ENCODE measurements at places on chromosomes 16 and 17.
A peak's percentile ranks its signal among the peaks of the same experiment; 100 is the strongest.

DNA sequence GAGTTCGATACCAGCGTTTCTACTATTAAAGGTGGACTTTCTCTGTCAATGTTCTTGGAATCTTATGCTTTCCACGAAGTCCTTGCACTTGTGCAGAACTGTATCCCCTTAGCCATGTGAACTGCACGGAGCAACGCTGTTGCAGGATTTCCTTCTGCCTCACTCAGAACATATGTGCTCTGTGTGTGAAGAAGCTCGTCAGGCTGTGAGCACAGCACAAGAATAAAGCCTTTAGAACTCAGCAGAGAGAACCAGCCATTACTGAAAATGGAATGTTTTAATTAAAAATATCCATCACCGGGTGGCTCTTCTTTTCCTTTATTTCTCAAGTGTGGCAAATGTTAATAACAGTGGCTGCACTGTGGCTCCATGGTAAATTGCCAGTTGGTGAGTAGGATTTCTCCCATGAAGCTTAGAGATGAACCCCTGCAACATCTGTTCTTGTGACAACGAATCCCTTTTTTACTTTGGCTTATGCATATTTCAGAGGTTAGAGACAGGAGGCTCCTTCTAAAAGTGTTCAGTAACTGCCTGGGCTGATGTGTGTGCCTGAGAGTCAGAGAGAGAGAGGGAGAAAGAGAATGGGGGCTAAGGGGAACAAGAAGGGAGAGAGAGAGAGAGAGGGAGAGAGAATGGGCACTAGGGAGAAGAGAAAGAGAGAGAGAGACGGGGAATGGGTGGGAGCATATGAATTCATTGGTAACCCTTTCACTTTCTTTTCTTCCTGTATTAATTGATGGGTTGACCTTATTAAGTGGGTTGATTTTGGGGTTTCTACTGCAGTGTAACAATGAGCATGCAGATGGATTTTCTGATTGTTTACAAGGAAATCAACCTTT, 50.0 kb downstream of the RPTOR start:
- no peak for DNase-seq

GRCh38 chr17:67993998-67994361, 2.3 kb downstream of the C17orf58 start:
- no peak for DNase-seq

GRCh38 chr17:81033535-81034167, 1.3 kb upstream of the BAIAP2 start:
- no peak for DNase-seq

- no peak for DNase-seq
These were observed 22.2 kb upstream of the WSCD1 start for GRCh38 chr17:6047966-6048365.

- peak; percentile 56 for DNase-seq
These were observed 19.6 kb upstream of the CEP20 start for GRCh38 chr16:15907863-15908478.

- DNase-seq, result no peak
These were observed 9.0 kb downstream of the KRTAP9-7 start for GRCh38 chr17:41284546-41284945.

DNA sequence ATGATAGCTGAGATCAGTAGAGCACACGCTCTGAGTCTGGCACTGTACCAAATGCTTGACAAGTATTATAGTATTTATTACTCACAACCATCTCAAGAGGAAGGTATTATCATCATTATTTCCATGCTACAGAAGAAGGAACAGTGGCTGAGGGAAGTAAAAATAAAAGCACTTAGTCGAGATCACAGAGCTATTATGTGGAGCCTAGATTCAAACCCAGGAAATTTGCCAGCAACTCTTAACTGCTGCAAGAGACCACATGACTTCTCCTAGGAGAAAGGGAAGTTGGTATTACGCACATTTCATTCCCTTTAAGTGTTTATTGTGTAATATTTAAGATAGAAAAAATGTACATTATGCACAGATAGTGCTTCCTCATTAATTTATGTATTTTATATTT, 1.0 kb upstream of the RHOT1 start:
- DNase-seq, result no peak

DNA sequence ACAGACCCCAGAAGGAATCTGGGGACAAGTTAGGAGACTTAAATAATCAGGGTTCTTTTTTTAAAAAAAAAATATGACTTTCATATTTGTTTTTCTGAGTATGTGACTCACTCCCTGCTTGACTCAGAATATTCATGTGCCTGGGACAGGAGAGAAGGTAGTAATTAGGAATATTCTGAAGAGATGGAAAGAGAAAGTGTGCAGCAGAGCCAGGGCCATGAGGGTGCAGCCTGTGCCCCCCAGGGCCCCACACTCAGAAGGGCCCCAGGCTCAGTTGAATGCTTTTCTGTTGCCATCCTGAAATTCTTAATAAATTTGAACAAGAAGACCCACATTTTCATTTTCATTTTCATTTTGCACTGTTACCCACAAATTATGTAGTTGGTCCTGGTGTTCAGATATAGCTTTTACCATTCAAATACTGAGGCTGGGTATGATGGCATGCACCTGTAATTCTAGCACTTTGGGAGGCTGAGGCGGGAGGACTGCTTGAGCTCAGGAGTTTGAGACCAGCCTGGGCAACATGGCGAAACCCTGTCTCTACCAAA, 11.5 kb upstream of the LONP2 start:
- no peak for DNase-seq

GRCh38 chr17:7317161-7317803, 2.1 kb upstream of the GPS2 start:
- DNase-seq, result no peak

DNA sequence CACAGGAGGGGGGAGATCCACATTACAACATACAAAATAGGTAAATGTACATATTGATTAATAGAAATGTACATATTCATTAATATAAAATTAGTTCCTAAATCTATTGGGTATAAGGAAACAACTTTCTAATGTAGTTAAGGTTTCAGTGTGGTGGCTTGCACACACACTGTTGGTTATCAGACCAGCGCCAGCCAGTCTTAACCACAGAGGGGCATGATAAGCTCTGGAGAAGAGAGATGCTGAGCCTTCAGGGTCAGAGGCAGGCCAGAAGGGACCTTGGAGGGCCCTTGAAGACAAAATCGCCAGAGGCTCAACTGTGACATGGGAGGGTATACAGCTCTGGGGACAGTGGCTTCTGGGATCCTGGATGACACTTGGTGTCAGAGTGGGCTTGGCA, 10.9 kb upstream of the ZFP90 start:
- DNase-seq, result no peak

- no peak for DNase-seq
These were observed 18.4 kb upstream of the TBKBP1 start for GRCh38 chr17:47675380-47676198.

DNA sequence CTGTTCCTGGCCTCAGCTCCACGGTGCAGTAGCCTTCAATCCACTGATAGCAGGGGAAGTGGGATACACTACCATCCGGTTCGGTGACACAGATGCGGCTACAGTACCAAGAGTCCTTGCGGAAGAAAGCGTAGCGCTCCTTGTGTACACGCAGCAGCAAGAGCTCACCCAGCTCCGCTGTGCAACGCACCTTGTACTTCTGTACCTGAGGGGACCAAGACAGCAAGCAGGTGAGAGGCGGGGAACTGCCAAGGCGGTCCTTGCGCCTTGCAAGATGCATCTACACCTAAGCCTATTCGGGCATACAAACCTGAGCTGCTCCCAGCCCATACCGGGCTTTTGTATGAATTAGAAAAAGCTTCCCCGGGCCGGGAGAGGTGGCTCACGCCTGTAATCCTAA, 1.5 kb downstream of the ALOXE3 start:
- no peak for DNase-seq

DNA sequence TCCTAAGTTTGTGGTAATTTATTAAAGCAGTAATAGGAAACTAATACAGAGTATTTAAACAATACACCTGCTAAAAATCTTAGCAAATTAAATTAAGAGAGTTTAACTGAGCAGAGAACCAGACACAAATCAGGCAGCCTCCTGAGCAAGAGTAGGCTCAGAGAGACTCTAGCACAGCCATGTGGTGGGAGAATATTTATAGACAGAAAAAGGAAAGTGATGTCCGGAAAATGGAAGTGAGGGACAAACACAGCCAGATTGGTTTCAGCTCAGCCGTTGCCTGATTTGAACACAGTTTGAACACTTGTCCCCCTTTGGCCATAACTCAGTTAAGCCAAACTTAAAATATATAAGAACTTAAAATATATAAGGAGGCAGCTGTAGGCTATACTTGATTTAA, 192.6 kb upstream of the PSMD7 start:
- no peak for DNase-seq

- DNase-seq, result no peak
These were observed 37.0 kb downstream of the NPLOC4 start for GRCh38 chr17:81599719-81600486.

DNA sequence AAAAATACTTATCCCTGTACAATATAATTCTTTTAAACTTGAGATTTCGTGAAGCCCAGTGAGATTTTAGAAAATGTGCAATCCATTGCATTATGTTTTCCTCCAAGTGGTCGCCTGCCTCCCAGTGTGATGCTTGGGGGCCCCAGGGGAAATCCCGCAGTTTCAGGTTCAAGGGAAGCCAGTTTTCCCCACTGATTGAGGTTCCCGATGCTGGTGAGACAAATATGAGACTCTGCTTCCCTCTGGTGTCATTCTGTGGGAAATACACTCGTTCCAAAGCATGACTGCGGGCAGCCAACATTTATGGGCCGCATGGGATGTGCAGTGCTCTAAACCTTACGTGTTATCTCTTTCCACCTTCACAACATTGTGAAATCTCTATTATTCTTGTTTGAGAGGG, 200.8 kb downstream of the PRKCB start:
- DNase-seq, result no peak

DNA sequence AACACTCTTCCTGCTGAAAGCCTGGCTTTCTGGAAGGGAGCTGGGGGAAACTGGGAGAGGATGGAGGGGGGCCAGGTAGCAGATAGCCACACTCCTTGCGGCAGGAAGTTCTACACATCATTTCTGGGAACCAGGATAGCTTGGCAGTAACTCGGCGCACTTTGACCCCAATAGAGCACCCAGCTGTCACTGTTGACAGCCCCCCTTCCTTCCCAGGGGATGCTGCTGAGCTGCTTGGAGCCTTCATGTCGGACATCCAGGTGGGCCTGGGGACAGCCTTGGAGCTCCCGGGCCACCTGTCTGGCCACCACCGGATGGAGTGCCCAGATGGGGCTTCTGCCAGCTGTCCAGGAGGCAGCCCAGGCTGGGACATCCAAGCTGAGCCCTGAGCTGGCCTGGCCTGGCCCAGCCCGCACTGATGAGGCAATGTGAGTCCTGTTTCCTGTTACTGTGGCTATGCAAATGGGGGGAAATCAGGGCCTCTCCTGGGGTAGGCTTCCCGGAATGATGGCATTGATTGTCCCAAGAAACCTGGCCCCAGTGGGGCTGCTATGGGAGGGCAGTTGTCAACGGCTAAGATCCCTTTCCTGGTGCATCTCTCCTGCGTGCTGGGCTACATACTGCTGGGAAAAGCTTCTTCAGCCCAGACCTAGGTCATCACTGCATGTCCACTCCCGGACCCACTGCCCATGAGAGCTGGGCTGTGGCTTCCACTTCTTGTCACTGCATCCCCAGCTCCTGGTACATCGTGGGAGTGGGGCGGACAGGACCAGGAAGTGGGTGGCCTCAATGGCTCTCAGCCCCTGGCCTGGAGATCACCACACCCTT, 50.0 kb downstream of the SOCS1 start:
- no peak for DNase-seq

DNA sequence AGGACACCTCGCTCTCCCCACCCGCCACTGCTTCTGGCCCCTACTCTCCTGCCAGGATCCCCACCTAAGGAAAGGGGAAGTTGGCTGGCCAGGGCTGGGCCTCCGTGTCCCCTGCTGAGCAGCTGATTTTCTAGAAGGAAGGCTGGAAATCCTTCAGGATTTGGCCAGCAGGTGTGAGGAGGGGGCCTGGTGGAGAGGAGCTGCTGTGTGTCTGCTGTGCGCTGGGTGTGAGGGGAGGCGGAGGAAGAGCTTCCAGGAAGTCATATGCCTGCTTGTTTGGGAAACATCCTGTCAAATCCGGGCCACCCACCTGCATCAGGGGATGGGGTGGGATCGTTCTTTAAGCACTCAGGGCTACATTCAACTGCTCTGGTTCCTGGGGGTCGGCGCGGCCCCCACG, 28.6 kb downstream of the TPSG1 start:
- DNase-seq, result no peak

DNA sequence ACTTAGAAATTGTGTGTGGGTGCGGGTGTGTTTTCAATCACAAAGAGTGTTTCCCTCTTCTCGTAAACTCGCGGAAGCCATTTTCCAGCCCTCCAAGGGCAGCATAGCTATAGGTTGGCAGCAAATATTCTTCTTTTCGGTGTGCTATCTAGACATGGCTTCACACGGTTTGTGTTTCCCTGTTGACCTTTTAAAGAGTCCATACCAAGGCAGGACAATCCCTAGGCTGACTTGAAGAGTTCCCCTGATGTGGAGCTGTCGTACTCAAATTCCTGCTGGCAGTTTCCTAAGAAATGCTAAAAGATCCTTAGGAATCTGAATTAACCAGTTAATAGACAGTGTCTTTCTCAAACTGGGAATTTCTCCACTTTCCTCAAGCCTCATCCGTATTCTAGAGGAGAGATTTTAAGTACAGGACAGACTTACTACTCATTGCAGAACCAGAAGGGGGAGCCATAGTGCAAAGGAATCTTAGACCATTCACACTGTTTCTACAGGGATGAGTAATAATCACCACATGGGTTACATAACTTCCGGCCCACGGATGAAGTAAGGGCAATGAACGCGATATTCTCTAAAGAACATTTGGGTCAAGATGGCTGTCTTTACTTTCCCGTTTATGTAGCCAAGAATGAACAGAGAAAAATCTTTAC, 288.6 kb upstream of the ELAC2 start:
- no peak for DNase-seq

DNA sequence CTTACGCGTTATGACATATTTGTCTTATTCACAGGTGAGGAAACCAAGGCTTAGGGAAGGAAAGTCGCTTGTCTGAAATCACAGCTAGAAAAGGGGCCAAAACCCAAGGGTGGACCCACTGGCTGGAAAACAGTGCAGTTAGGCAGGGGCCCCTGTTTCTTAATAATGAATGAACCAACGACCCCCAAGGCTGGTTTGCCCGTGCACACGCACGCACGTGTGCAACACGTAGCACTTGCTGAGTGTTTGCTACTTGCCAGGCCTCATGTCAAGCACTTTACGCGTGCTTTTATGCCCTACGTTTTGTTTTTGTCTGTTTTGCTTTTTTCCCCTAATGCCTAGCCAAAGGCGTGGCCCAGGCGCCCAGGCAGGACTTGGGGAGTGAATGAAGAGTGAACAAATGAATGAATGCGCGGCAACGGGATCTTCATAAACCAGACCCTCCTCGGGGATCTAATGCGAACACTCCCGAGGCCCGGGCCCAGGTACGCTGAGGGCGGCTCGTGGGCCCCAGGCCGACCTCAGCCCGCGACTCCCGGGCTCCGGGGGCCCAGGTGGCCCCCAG, 571 bp upstream of the USP10 start:
- peak; percentile 47 for DNase-seq

- DNase-seq, result no peak
These were observed 4.6 kb upstream of the ZNF747 start for GRCh38 chr16:30539000-30539964.
